AG09309 (cell line): ENCODE measurements at places on chromosomes 4 and X.

GRCh38 chr4:171676555-171677215, 136.5 kb upstream of the GALNTL6 start:
- DNase-seq, result no peak

GRCh38 chr4:81084029-81084428, 53.5 kb downstream of the BMP3 start:
- peak; percentile 57 for DNase-seq

DNA sequence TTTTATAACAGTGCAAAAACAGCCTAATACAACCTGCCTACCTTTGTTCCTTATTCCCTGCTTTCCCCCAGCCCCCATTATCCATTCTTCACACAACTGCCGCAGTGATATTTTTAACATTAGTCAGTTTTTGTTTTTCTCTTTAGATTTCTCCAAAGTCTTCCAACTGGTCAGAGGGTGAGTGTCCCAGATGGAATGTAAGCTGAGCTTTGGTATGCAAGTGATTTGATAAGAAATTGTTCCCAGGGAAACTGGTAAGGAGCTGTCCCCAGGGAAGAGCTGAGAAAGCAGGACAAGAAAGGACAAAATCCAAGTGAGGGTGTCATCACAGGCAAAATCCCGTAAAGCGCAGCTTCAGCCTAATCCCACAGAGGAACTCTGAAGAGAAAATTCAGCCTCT, 475.5 kb upstream of the ADGRL3 start:
- DNase-seq, result peak; percentile 70

DNA sequence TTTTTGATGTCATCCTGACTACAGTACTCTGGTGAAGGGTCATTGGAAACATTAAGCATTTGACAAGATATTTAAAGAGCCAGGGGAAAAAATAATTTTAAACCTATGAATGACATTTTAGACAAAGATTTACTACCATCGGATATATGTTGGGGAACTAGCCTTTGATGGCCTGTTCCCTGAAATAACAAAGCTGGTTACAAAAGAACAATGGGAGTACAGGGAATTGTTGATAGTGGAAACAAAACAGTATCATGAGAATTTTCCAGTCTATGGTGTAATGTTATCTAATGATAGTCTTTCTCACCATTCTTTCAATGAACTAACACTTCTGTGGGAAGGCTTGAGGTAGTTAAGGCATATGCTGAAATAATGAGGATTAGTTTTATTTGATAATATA, 125.9 kb upstream of the KLHL4 start:
- DNase-seq, result no peak

DNA sequence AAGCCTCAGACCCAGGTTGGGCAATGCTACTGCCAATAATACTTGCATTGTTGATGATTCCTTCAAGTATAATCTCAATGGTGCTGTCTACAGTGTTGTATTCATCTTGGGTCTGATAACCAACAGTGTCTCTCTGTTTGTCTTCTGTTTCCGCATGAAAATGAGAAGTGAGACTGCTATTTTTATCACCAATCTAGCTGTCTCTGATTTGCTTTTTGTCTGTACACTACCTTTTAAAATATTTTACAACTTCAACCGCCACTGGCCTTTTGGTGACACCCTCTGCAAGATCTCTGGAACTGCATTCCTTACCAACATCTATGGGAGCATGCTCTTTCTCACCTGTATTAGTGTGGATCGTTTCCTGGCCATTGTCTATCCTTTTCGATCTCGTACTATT, 7.4 kb downstream of the LPAR4 start:
- DNase-seq, result no peak

GRCh38 chrX:39640866-39641265, 456.9 kb downstream of the BCOR start:
- no peak for DNase-seq

DNA sequence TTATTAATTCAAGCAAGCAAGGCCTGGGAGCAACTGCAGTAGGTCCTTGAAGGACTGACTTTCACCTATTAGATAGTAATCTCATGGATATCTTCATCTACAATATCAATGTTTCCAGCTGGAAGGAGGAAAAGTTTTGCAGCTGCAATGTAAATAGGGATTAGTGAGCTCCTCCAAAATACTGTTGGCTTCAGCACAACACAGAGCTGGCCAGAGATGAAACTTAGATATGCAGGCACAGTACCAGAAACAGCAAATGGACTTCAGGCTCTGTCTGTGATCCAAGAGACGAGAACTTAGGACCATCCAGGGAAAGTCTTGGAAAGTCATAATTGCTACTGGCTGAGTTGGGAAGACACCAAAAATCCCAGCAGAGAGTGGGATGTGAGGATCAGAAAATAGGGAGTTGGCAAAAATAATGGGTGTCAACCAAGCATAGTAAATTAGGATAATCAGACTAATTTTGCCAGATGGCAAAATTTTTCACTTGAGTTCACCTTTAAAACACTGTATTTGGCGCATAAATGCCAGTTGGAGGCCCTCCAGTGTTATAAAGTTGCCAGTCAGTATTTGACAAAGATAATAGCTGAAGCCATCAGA, 57.5 kb downstream of the PARM1 start:
- DNase-seq, result no peak

DNA sequence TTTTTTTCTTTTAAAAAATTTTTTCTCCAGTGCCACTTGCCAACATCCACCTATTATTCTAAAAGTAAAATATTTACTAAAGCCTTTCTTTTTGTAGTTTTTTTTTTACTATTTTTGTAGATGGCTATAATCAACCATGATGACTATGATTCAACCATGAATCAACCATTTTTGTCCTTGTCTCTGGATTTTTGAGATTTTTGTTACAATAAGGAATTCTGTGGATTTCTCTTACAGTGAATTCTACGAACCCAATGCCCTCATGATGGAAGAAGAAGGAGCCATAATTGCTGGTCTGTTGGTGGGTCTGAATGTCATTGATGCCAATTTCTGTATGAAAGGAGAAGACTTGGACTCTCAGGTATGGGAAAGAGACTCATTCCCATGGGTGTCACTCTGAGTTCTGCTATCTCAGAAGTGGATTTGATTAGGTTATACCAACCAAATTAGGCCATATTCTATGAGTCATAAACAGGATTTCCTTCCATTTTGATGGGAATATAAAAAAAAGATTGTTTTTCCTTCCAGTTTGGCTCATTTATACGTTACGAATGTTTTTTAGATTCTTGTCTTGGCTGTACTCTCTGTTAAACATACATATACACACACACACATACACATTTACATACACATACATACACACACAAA, 46.7 kb downstream of the RUFY3 start:
- no peak for DNase-seq

DNA sequence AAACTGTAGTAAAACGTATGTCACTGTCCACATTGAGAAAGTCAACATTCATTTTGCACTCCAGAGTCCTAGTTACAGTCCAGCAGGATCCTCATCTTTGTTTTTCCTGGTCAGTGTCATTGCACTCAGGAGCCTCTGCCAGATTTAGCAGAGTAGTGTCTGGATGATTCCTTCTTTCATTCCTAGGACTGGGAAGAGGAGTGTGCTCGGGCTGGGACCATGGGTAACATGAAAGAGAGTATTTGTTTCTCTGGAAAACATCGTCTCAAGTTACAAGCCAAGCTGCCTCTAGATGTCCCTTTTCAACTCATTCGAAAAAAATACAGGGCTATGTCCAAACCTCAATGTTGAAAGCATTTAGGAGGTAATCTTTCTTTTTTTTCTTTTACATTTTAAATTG, 69.9 kb upstream of the TNIP3 start:
- no peak for DNase-seq

DNA sequence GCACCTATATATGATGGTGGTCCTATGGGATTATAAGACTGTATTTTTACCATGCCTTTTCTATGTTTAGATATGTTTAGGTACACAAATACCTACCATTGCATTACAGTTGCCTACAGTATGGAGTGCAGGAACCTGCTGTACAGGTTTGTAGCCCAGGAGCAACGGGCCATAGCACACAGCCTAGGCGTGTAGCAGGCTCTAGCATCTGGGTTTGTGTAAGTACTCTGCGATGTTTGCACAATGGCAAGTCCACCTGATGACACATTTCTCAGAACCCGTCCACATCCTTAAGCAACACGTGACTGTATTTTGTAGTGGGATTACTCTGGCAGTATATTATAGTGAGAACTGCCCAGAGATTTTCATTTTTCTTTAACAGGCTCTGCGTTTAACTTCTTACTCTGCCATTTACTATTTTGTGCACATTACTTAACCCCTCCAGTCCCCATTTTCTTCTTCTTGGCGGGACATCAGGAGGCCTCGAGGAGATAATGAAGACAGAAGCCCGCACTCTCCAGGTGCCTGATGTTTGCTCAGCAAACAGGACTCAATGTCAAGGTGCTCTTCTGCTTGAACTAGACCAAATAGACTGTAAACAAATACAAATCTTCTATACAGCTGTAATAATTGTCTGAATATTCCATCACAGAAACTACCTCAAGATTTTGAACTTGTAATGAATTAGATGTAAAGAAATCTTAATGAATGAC, 102.0 kb upstream of the PDLIM3 start:
- DNase-seq, result no peak

DNA sequence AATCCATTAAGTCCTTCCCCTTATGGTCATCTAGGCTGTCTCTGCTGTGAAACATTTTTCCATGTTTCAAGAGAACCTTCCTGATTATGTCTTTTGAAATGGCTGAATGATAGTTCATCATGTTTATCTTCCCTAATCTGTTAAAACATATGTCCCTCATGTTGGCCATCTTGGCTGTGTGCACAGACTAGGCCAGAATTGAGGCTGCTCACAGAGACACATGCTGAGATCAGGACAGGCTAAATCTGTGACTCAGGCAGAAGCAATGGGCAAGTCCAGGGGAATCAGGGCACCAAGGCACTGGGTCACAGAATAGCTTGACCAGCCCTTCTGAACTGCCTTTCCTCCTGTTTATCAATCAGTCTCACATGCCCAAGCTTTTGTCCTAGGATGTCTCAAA, 78.3 kb downstream of the FHDC1 start:
- DNase-seq, result no peak

DNA sequence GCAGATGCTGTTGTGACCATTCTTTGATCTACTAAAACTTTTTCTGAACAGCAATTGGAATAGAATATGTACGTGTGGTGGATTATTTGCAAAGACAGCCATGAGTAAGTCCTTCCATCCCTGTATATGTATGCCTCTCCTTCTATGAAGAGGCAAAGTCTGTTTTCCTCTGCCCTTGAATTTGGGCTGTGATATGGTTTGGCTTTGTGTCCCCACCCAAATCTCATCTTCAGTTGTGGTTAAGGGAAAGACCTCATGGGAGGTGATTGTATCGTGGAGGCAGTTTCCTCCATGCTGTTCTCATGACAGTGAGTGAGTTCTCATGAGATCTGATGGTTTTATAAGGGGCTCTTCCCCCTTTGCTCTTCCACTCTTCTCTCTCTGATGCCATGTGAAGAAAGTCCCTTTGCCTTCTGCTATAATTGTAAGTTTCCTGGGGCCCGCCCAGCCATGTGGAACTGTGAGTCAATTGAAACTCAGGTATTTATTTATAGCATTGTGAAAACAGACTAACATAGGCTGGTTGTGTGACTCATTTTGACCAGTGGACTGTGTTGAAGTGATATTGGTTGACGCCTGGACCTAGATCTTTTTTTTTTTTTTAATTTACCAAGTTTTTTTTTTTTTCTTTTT, 108.3 kb upstream of the CAMK2D start:
- no peak for DNase-seq

GRCh38 chrX:40005292-40006011, 92.3 kb downstream of the BCOR start:
- DNase-seq, result no peak

DNA sequence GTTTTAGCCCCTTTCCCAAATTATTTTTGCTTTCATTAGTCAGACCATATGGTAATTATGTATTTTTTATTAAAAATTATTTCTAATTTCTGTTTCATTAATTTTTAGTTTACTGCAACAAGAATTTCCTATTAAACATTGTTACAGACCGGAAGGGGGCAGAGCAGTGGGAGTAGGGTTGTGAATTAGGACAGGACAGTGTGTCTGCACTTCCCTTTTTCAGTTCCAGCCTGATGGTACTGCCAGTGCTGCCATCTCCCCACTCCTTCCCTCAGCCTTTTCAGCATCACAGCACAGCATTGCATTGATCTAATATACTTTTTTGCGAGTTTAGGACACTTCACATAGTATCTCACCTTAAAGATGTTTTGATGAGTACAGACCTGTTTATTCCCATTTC, 76.5 kb downstream of the STIM2 start:
- DNase-seq, result no peak
